ENCODE measurements at places on chromosomes 4 and X.
A peak's percentile ranks its signal among the peaks of the same experiment; 100 is the strongest.

DNA sequence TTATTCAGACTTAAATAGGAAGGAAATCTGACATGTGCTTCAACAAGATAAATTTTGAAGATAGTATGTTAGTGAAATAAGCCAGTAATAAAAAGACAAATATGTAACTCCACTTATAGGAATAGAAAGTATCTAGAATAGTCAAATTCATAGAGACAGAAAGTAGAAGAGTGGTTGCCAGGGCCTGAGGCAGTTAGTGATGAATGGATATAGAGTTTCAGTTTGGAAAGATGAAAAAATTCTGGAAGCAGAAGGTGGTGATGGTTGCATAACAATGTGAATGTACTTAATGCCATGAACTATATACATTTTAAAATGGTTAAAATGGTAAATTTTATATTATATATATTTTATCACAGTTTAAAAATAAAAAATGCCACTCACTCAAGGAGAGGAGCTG is 54.3 kb downstream of the HAND2 start:
- DNase-seq = no peak

DNA sequence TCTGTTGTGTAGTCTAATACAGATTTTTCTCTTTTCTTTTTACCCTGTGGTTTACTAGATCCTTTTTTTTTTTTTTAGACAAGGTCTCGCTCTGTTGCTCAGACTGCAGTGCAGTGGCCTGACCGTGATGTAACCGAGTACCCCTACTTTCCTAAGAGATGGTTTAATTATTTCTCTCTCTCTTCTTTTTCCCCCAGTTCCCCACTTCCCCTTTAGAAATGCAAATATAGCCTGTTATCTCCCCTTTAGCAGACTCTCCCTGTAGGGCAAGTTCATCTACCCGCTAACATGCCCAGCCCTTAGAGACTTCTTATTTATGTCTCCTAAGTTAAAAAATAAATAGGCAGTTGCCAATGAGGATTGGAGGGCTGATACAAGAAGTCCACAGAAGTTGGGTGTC is 4.5 kb downstream of the SNX25 start:
- no peak for DNase-seq

- no peak for DNase-seq
Measured at GRCh38 chr4:173057442-173057841, 111.2 kb upstream of the GALNT7 start.

DNA sequence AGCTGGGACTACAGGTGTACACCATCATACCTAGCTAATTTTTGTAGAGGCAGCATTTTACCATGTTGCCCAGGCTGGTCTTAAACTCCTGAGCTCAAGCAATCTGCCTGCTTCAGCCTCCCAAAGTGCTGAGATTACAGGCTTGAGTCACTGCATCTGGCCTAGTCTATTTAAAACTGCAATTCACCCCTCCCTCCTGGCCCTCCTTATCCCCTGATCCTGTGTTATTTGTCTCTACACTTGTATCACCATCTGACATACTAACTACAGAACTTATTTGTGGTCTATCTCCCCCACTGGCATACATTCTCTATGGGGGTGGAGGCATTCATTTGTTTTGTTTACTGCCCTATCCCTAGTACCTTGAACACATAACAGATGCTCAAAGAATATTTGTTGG is 23.7 kb downstream of the CC2D2A start:
- DNase-seq = no peak

- DNase-seq = no peak
Measured at GRCh38 chr4:101356928-101357327, 9.6 kb upstream of the PPP3CA start.

GRCh38 chr4:186736466-186736865 is 12.8 kb upstream of the FAT1 start:
- DNase-seq = no peak

DNA sequence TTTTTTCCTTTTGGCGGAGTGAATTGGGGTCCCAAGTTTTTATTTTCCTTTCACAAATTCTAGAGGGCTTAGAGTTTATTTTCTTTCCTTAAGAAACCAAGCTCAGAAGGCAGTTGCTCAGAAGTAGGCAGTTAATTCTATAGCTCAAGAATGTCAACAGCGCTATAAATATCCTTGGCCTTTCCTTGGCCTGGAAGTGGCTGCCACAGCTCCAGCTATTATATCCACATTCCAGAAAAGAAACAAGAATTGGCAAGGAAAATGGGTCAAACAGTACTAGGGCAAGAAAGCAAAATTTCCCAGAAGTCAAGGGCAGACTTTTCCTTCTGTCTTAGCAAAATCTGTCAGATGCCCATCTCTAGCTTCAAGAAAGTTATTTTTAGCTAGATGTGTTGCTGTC is 31.0 kb downstream of the SLC10A6 start:
- no peak for DNase-seq

- DNase-seq = no peak
Measured at GRCh38 chr4:172813359-172813923, 355.2 kb upstream of the GALNT7 start.

DNA sequence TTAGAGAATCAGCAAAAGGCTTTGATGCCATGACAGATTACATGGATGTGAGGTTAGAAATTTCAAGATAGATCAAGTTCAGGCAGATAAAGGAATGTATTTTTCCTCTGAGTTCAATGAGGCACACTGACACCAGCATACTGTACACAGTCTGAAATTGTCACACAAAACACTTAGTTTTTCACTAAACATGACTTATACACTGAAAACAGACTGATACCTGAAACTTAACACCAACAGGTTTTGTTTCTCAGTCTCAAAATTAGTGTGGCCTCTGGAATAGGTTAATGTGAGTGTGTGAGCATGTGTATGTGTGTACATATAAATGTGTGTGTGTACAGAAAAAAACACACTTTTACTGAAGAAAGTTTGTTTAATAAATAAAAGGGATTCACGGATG is 129.9 kb upstream of the SLITRK2 start:
- DNase-seq = no peak

DNA sequence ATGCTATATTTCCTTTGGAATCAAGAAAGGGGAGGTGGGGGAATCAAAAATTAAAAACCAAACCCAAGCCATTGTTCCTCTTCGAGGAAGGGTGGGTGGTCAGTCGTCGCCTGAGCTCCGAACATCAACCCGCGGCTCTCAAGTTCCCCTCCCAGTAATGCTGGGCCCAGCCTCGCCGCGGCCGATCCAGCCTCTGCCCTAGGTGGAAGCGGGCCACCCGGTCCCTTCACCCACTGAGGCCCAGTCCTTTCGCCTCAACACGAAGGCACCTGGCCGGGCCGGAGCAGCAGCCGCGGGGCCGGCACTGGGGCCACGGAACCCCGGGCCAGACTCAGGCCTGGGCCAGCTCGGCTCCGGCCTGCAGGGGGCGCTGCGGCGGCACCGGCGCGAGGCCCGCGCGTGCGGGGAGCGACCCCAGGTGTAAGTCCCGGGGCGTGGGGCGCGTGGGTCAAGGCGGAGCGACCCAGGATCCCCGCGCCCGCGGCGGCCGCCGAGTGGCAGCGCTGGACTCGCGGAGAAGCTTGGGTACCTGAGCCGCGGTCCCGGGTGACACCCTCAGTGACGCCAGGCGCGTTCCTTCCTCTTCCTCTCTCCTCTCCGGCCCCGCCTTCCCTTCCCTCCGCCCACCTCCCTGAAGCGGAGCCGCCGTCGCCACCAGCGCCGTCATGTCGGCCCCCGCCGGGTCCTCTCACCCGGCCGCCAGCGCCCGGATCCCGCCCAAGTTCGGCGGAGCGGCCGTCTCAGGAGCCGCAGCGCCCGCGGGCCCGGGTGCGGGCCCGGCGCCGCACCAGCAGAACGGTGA is at the start of gene SEC24B:
TSS of gene SEC24B (plus strand) at position 611 of the 802 bp plus-strand sequence. CDS start at position 666, 55 bp downstream.
- DNase-seq = peak; percentile 75

- no peak for DNase-seq
Measured at GRCh38 chr4:47598896-47599295, 113.8 kb downstream of the ATP10D start.

DNA sequence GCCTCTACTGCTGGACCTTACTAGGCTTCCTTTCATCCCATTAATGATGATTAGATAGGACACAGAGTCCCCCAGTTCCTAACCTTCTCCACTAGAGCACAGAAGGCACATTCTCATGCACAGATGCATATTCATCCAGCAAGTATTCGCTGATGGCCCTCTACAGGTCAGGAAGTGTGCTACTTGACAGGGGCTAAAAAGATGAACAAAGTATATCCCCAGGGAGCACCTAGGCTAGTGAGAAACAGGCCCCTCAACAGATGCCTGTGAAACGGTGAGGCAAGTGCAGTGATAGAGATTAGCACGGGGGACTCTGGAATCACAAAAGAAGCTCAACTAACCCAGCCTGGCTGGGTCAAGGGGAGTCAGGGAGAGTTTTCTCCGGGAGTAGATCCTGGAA is 95.8 kb downstream of the MGST2 start:
- no peak for DNase-seq

DNA sequence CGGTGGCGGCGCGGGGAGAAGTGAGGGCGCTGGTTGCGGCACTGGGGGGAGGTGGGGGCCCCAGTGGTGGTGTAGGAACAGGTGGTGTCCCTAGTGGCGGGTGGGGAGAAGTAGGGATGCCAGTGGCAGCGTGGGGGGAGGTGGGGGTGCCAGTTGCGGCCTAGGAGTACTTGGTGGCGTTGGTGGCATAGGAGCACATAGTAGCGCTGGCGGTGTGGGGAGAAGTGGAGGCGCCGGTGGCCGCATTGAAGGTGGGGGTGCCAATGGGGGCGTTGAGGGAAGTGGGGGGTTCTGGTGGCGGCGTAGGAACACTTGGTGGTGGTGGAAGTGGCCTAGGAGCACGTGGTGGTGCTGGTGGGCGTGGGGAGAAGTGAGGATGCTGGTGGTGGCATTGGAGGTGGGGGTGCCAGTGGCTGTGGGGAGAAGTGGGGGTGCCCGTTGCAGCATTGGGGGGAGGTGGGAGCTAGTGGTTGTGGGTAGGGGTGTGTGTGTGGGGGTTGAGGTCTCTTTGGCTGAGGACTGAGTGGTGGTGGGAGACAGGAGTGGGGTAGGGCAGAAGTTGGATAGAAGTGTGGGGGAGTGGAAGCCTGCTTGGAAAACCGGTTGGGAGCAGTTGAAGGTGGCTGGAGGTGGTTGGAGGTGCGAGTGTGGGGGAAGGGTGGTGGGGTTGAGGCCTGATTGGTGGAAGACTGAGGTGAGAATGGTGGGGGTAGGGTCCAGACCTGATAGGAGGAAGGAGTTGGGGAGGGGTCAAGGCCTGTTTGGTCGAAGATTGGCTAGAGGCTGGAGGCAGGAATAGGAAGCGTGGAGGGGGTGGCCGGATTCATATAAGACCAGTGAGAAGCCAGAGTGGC is 1.1 kb downstream of the GCNA start:
- DNase-seq = no peak
